ENCODE measurements at places on chromosomes 11 and 22. TPM values are rescaled to one million over a fixed set of nuclear protein-coding genes. Genes with fewer than 3 reads are reported as not detected.

The OR51B4 gene
- total RNA-seq: not detected

The OR52H1 gene
- total RNA-seq: not detected

The GPR137 gene
- 45.6 TPM for total RNA-seq

The SCN3B gene
- not detected for total RNA-seq

The RIN1 gene
- 1.1 TPM for total RNA-seq

The OR8D4 gene
- not detected for total RNA-seq

The PHLDA2 gene
- total RNA-seq: 26.7 TPM

The POLD3 gene
- total RNA-seq: 53.5 TPM

The MS4A2 gene
- not detected for total RNA-seq

The PRAME gene
- total RNA-seq: not detected

The EHBP1L1 gene
- total RNA-seq: 173 TPM

The MCAM gene
- total RNA-seq: 7.5 TPM

- H3K4me1 ChIP-seq: no peaks in the 10 kb centered on the region
- H3K36me3 ChIP-seq: peaks cover 4% of the 10 kb centered on the region
- no peak for DNase-seq
- no peak overlapping the region for H3K4me3 ChIP-seq
- no peak overlapping the region for H3K27ac ChIP-seq
- H3K27me3 ChIP-seq: no peaks in the 10 kb centered on the region
These were observed 50.3 kb downstream of the ARRB1 start for GRCh38 chr11:75301131-75301530.

- peaks cover 3% of the 10 kb centered on the region for H3K27me3 ChIP-seq
- H3K4me1 ChIP-seq: peaks cover 6% of the 10 kb centered on the region
- DNase-seq: no peak
- H3K27ac ChIP-seq: no peak overlapping the region
These were observed 12.8 kb upstream of the TPCN2 start for GRCh38 chr11:69035946-69036340.

- no peaks in the 10 kb centered on the region for H3K27me3 ChIP-seq
- no peak for DNase-seq
- H3K27ac ChIP-seq: no peak overlapping the region
- no peaks in the 10 kb centered on the region for H3K36me3 ChIP-seq
- H3K4me1 ChIP-seq: peaks cover 68% of the 10 kb centered on the region
These were observed 14.6 kb upstream of the TMEM123 start for GRCh38 chr11:102467080-102467708.

GRCh38 chr11:102139081-102139498 is 28.8 kb downstream of the YAP1 start:
- no peak overlapping the region for H3K4me3 ChIP-seq
- H3K27me3 ChIP-seq: peaks cover 2% of the 10 kb centered on the region
- H3K4me1 ChIP-seq: no peaks in the 10 kb centered on the region
- H3K36me3 ChIP-seq: no peaks in the 10 kb centered on the region

- no peak overlapping the region for H3K4me3 ChIP-seq
- no peaks in the 10 kb centered on the region for H3K36me3 ChIP-seq
- no peak overlapping the region for H3K27ac ChIP-seq
- DNase-seq: no peak
- H3K27me3 ChIP-seq: peaks cover 3% of the 10 kb centered on the region
- no peaks in the 10 kb centered on the region for H3K4me1 ChIP-seq
These were observed 410.3 kb downstream of the MN1 start for GRCh38 chr22:27391092-27391770.

DNA sequence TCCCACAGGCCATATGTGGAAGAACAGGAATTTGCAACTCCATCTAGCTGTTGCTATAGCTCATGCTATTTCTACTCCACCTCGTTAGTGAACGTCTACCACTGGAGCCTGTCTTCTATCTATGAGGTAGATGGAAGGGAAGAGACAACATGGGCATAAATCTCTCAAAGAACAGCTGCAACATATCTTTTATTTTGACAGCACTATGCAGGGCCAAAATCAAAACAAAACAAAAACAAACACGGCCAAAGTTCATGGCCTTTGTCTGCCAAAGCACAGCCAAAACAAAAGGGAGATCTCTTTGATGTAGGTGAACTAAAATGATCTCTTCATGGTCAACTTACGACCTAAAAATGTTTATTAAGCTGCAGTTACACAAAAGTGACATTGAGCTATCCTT is 215.2 kb upstream of the MPPED2 start:
- H3K36me3 ChIP-seq: no peaks in the 10 kb centered on the region
- no peak for DNase-seq
- H3K27me3 ChIP-seq: no peaks in the 10 kb centered on the region
- no peak overlapping the region for H3K27ac ChIP-seq
- no peak overlapping the region for H3K4me3 ChIP-seq
- no peaks in the 10 kb centered on the region for H3K4me1 ChIP-seq

- no peak for DNase-seq
- no peaks in the 10 kb centered on the region for H3K4me1 ChIP-seq
- H3K27ac ChIP-seq: no peak overlapping the region
These were observed 163.9 kb downstream of the TRIM29 start for GRCh38 chr11:119974051-119974450.

DNA sequence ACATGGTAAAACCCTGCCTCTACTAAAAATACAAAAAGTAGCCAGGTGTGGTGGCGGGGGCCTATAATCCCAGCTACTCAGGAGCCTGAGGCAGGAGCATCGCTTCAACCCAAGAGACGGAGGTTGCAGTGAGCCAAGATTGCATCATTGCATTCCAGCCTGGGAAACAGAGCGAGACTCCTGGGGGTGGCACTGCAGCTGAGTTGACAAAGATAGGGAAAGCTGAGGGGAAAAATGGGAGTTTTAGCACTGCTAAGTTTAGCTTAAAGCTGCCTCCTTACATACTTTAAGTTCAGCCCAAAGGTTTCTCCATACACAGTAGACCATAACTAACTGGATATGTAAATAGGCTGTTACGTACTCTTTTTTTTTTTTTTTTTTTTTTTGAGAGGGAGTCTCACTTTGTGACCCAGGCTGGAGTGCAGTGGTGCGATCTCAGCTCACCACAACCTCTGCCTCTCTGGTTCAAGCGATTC is 9.0 kb upstream of the USP28 start:
- H3K36me3 ChIP-seq: no peaks in the 10 kb centered on the region
- H3K27me3 ChIP-seq: peaks cover 2% of the 10 kb centered on the region
- no peak for DNase-seq
- no peaks in the 10 kb centered on the region for H3K4me1 ChIP-seq

DNA sequence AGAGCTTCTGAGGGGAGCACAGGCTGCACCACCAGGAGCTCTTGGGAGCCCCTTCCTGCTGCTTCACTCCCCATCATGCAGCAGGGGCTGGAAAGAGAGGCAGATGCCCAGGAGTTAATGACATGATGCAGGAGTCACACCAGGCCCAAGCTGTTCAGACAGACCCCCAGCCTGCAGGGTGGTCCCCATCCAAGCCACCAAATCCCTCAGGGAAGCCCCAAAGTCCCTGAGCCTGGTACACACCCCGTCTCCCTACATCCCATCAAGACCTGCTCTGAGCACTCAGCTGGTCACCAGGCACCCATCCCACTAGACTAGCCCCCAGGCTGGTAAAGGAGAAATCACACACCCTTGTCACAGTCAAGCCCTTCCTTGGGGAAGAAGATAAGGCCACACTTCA is 11.3 kb downstream of the CYB561A3 start:
- no peak overlapping the region for H3K4me3 ChIP-seq
- no peaks in the 10 kb centered on the region for H3K27me3 ChIP-seq
- H3K36me3 ChIP-seq: peaks cover 28% of the 10 kb centered on the region
- no peak overlapping the region for H3K27ac ChIP-seq
- DNase-seq: no peak

GRCh38 chr11:61874377-61874809 is 17.0 kb downstream of the FADS3 start:
- H3K27ac ChIP-seq: no peak overlapping the region
- H3K36me3 ChIP-seq: no peaks in the 10 kb centered on the region
- no peaks in the 10 kb centered on the region for H3K27me3 ChIP-seq
- DNase-seq: no peak
- peaks cover 7% of the 10 kb centered on the region for H3K4me1 ChIP-seq

- DNase-seq: no peak
- no peak overlapping the region for H3K27ac ChIP-seq
- peaks cover 9% of the 10 kb centered on the region for H3K27me3 ChIP-seq
- no peaks in the 10 kb centered on the region for H3K4me1 ChIP-seq
These were observed 7.4 kb downstream of the SLN start for GRCh38 chr11:107704451-107704850.

- DNase-seq: no peak
- no peaks in the 10 kb centered on the region for H3K4me1 ChIP-seq
- no peaks in the 10 kb centered on the region for H3K36me3 ChIP-seq
- no peak overlapping the region for H3K27ac ChIP-seq
- H3K4me3 ChIP-seq: no peak overlapping the region
These were observed 102.0 kb downstream of the INSC start for GRCh38 chr11:15216678-15217077.

DNA sequence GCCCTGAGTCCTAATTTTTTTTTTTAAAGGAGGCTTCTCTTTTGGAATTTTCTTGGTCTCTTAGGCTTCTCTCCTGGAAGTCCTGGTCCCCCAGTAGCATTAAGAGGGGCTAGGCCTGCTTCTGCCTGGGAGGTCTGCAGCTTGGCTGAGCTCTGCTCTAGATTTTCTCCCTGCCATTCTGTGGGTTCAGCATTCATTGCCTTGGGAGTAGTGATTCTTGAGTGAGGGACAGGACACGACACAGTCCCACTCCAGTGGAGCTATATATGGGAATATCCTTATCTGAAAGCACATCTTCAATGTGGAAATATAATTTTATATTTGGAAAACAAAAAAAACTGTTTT is 3.7 kb downstream of the IGSF22 start:
- H3K36me3 ChIP-seq: no peaks in the 10 kb centered on the region
- no peak overlapping the region for H3K27ac ChIP-seq
- peaks cover 26% of the 10 kb centered on the region for H3K27me3 ChIP-seq
- DNase-seq: no peak

- no peak overlapping the region for H3K4me3 ChIP-seq
- DNase-seq: no peak
- no peaks in the 10 kb centered on the region for H3K36me3 ChIP-seq
- H3K27ac ChIP-seq: no peak overlapping the region
- peaks cover 11% of the 10 kb centered on the region for H3K27me3 ChIP-seq
These were observed 89.7 kb downstream of the BRD1 start for GRCh38 chr22:49738006-49738405.

DNA sequence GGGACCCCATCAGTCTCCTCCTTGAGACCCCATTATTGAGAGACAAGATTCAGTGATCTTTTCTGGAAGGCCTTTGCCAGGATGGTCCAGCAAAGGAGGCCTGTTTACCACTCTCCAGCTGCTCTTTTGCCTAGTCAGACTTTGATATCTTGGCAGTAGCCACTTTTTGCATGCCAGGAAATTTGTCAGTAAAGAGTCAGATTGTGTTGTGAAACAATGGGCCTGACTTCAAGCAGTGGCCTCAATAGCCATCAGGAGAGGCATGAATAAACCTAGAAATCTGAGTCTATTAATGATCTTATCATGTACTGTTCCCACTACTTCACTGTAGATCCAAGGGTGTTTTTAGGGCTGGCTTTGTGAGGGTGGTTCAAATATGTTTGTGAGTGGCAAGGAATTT is 479.4 kb downstream of the JRKL start:
- DNase-seq: no peak
- no peaks in the 10 kb centered on the region for H3K36me3 ChIP-seq
- H3K4me3 ChIP-seq: no peak overlapping the region
- H3K27ac ChIP-seq: no peak overlapping the region
- H3K4me1 ChIP-seq: no peaks in the 10 kb centered on the region

- no peaks in the 10 kb centered on the region for H3K4me1 ChIP-seq
- H3K27ac ChIP-seq: no peak overlapping the region
- no peak for DNase-seq
- no peaks in the 10 kb centered on the region for H3K27me3 ChIP-seq
- no peak overlapping the region for H3K4me3 ChIP-seq
These were observed 592.9 kb downstream of the TBC1D22A start for GRCh38 chr22:47355388-47355725.

- H3K4me1 ChIP-seq: no peaks in the 10 kb centered on the region
- H3K4me3 ChIP-seq: no peak overlapping the region
- DNase-seq: no peak
- H3K36me3 ChIP-seq: no peaks in the 10 kb centered on the region
- H3K27me3 ChIP-seq: no peaks in the 10 kb centered on the region
- H3K27ac ChIP-seq: no peak overlapping the region
These were observed 224.8 kb upstream of the CHORDC1 start for GRCh38 chr11:90447618-90448017.

Data from activated CD4-positive, alpha-beta T cell treated with anti-CD3 and anti-CD28 coated beads, Interleukin-2, amount 10 ng/mL, durations not matched to agents 24 days and 14 days (primary cell).